Daoy (cell line): ENCODE measurements at places on chromosomes 1 and 21. TPM values are rescaled to one million over a fixed set of nuclear protein-coding genes. Genes with fewer than 3 reads are reported as not detected.

Gene NDC1
- total RNA-seq: 78.3 and 89.1 TPM in 2 replicates

Gene GSTM5
- total RNA-seq: not detected in 2 replicates

Gene RPE65
- under 0.01 TPM in 1 of 2 replicates, not detected in the other for total RNA-seq

Gene ADORA1
- 0.89 and 2.7 TPM in 2 replicates for total RNA-seq

Gene OLIG2
- 1.3 and 3.1 TPM in 2 replicates for total RNA-seq
